Activated naive CD8-positive, alpha-beta T cell treated with anti-CD3 and anti-CD28 coated beads for 36 hours (primary cell): ENCODE measurements at places on chromosomes 1 and 21. TPM values are rescaled to one million over a fixed set of nuclear protein-coding genes. Genes with fewer than 3 reads are reported as not detected.
A peak's percentile ranks its signal among the peaks of the same experiment; 100 is the strongest.

DNA sequence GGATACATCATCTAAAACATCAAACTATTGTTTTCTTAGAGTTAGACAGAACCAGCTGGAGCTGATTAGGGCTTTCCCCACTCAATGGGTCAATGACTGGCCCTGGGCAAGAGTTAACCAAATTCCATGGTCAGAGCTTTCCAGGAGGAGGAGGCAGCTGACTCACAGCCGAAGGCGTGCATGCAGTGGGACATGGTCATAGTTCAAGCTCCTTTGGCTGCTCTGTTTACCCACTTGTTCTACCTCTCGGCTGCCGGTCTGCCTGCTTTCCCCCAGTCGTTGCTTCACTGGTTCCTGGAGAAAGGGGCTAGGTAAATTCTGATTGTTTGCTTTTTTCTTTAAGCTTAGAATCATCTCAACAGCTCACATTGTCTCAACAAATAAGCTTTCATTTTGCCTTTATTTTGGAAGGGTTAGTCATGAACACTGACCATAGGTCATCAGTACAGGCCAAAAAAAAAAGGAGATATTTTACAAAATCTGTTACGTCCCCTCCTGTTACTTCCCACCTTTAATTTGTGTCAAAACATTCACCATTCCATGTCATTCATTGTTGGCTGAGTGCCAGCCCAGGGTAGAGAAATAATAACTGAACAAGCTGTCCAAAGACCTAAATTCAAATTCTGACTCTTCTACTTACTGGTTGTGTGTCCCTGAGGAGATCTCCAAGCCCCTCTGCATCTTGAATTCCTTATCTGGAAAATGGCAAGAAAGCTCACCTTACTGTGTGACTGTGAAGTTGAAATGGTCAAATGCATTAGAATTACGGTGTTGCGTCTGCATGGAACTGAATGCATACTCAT is 12.0 kb downstream of the MAB21L3 start:
- no peak overlapping the region for H3K4me3 ChIP-seq
- no peak for DNase-seq
- no peaks in the 10 kb centered on the region for H3K36me3 ChIP-seq
- H3K27me3 ChIP-seq: peaks cover 37% of the 10 kb centered on the region

DNA sequence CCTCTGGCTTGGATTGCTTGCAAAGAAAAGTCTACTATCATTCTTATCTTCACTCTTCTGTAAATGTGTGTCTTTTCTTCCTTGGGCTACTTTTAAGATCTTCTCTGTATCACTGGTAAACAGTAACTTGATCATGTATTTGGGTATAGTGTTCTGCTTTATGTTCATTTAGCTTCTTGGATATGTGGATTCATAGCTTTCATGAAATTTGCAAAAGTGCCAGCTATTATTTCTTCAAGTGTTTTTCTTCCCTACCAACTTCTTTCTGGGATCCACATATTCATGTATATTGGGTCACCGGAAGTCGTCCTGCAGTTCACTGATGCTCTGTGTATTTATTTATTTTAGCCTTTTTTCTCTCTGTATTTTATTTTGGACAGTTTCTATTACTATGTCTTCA is 11.3 kb downstream of the SYNJ1 start:
- no peak for DNase-seq
- H3K27ac ChIP-seq: no peak overlapping the region
- peaks cover 31% of the 10 kb centered on the region for H3K36me3 ChIP-seq
- H3K4me3 ChIP-seq: no peak overlapping the region

DNA sequence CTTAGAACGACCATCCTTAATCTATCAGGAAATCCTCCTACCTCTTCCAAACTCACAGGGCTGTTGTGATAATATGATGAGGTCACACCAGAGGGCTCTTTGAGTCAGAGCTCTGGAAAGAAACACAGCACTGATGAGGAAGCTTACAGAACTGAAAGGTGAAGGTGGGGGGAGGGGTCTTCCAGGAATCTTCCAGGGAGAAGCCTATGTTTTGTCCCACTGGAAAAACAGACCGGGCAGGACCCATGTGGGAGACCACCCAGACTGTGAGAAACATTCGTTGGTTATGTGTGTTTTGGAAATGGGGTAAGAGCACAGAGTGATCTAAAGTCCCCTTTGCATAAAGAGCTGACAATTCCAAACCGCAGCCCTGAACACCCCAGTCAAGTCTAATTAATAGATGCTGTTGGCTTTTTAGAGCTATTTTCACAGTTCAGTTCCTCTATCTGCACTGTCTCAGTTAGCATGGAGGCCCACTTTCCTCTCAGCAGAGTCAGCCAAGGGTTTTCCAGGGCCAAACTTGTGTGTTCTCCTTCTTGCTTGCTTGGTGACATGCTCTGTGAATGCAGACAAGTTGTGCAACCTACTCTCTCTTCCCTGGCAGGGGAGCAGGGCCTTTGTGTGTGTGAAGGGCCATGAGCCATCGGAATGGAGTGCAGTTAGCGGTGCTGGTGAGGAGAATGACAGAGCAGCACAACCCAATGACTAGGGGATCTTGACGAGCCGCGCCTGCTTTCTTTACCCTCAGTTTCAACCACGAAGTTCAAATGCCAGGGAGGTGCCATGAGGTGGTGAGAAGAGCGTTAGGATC is 12.3 kb downstream of the PHLDA3 start:
- H3K4me3 ChIP-seq: no peak overlapping the region
- H3K27me3 ChIP-seq: peaks cover 15% of the 10 kb centered on the region
- H3K36me3 ChIP-seq: no peaks in the 10 kb centered on the region
- H3K4me1 ChIP-seq: peaks cover 11% of the 10 kb centered on the region

GRCh38 chr1:11777658-11778322 is 15.8 kb downstream of the C1orf167 start:
- no peak overlapping the region for H3K27ac ChIP-seq
- no peaks in the 10 kb centered on the region for H3K4me1 ChIP-seq
- no peaks in the 10 kb centered on the region for H3K27me3 ChIP-seq
- H3K36me3 ChIP-seq: no peaks in the 10 kb centered on the region
- no peak overlapping the region for H3K4me3 ChIP-seq

DNA sequence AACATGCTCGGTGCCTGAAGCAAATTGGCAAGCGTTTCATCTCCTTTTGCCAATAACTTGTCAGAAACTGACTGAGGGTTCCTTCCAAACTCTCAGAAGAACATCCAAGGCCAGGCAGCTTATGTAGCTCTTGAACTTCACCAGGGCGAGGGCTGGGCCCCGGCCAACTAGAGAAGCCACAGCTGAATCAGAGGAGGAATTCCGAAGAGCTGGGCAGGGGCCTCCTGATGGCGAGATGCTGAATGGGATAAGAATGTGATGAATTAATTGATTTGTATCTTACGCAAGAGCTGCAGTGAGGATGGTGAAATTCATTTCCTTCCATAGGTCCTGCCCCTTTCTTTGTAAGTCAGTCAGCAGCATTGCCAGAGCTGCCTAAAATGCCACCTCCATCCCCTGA is 345.8 kb downstream of the KIF26B start:
- H3K27me3 ChIP-seq: peaks cover 3% of the 10 kb centered on the region
- DNase-seq: no peak
- H3K4me3 ChIP-seq: no peak overlapping the region
- H3K27ac ChIP-seq: no peak overlapping the region
- H3K4me1 ChIP-seq: no peaks in the 10 kb centered on the region
- H3K36me3 ChIP-seq: no peaks in the 10 kb centered on the region

DNA sequence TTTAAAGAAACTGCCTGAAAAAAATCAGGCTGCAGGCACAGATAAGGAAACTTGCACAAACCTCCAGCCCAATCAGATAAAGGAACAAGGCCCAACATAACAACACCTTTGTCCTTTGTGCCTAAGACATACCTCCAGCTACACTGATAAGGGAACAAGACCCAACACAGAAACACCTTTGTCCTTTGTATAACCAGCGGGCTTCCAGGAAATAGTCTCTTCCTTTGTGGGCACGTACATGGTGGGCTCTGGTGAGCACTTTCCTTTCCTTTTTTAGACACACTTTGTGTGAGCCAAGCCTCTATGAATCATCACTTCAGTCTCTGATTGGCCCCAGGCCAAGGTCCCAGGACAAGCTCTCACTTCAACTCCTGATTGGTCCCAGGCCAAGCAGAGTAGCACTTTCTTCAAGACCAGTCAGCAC is 23.6 kb downstream of the ZNF670 start:
- DNase-seq: no peak
- no peaks in the 10 kb centered on the region for H3K4me1 ChIP-seq
- H3K4me3 ChIP-seq: no peak overlapping the region
- H3K27ac ChIP-seq: no peak overlapping the region
- H3K36me3 ChIP-seq: peaks cover 72% of the 10 kb centered on the region

- DNase-seq: no peak
- no peak overlapping the region for H3K27ac ChIP-seq
- H3K27me3 ChIP-seq: no peaks in the 10 kb centered on the region
- H3K36me3 ChIP-seq: no peaks in the 10 kb centered on the region
Observed at GRCh38 chr1:9344426-9345200, 51.9 kb downstream of the SPSB1 start.

- H3K27ac ChIP-seq: no peak overlapping the region
- no peaks in the 10 kb centered on the region for H3K36me3 ChIP-seq
- H3K4me3 ChIP-seq: no peak overlapping the region
- H3K4me1 ChIP-seq: no peaks in the 10 kb centered on the region
Observed at GRCh38 chr21:27622631-27623030, 655.7 kb upstream of the ADAMTS5 start.

- H3K27ac ChIP-seq: no peak overlapping the region
- peaks cover 13% of the 10 kb centered on the region for H3K4me1 ChIP-seq
- H3K27me3 ChIP-seq: no peaks in the 10 kb centered on the region
- H3K36me3 ChIP-seq: no peaks in the 10 kb centered on the region
Observed at GRCh38 chr1:228867951-228868730, 132.9 kb downstream of the RHOU start.

DNA sequence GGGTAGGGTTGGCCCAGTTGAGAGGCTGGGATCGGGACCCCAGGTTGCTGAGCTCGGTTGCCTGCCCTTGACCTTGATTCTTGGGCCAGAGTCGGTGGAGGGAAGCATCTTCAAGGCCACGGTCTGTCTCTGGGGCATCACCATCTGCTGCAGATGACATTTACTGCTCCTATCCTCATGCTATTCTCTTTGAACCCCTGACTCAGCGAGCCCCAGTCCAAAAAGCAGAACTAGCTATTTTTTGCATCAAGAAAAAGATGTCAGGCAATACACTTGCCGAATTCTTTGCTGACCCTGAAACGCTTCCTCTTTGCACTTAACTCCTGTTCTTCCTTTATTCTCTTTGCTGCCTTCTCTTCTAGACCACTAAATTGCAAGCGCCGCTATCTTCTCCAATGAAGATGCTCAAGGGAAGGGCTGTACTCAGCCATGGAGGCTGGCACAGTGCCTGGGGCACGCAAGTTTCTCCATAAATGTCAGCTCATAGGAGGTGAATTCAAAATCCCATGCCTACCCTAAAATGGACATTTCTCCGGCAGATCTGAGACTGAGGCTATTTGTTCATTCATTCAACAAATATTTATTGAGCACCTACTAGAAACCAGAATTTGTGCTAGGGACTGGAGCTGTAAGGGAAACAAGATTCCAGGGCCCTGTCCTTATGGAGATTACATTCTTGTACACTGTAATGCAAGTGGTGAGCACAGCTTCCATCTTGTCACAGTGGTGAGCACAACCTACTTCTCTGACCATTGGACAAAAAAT is 20.5 kb upstream of the CAPZB start:
- peaks cover 38% of the 10 kb centered on the region for H3K4me1 ChIP-seq
- H3K36me3 ChIP-seq: no peaks in the 10 kb centered on the region
- H3K27ac ChIP-seq: peak overlapping the region; percentile 27
- no peak overlapping the region for H3K4me3 ChIP-seq
- no peaks in the 10 kb centered on the region for H3K27me3 ChIP-seq

DNA sequence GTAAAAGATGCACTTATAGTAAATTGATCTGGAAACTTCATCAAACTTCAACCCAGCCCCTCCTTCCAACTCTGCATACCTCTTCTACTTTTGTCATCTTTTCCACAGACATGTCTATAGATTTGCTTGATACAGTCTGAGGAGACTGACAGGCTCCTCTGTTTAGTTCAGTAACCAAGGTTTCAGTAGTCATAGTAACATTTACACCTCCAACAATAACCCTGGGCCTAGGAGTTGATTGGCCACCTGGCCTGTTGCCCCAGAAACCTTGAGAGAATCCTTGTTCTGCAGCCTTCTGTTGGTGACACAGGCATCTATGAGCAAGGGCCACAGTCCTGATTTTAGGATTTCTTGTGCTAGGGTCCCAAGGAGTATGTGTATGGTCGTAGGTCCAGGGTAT is at the start of gene CFAP141:
Gene CFAP141 (minus strand): TSS at position 138 of the 400 bp plus-strand sequence. CDS start 26 bp downstream, at position 112.
- peaks cover 39% of the 10 kb centered on the region for H3K36me3 ChIP-seq
- DNase-seq: peak; percentile 48
- H3K4me1 ChIP-seq: peaks cover 31% of the 10 kb centered on the region

DNA sequence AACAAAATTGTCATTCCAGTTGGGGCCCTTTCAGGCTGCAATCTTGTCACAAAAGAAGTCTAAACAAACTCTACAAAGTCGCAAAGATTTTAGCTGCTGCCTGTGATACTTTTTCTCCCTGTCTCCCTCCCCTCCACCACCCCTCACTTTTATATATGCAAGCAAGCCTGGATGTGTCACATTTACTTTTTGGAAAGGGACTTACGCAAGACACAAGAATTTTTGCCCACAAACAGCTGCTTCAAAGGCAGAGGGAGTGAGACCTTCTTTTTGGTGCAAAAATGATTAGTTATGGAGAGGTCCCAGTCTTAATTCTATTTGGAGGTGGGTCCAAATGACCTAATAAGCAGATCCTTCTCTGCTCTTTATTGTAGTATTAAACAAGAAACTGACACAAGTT is 22.9 kb upstream of the RALGPS2 start:
- peaks cover 31% of the 10 kb centered on the region for H3K27me3 ChIP-seq
- no peaks in the 10 kb centered on the region for H3K4me1 ChIP-seq
- H3K36me3 ChIP-seq: no peaks in the 10 kb centered on the region

DNA sequence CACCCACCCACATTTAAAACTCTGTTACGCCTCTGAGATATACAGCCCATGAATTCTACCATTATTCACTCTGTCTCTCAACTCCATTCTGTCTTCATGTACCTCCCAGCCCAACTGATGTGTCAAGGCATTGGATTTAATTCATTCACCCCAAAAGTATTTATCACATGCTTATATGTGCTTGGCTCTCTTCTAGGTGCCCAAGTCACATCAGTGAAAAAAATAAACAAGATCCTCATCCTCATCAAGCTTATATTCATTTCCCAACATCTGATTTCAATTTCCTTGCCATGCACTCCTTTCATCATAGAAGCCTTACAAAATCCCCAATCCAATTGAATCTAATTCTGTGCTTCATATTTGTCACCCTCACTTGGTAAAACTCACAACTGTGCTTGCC is 967.6 kb downstream of the LTN1 start:
- H3K36me3 ChIP-seq: no peaks in the 10 kb centered on the region
- H3K4me1 ChIP-seq: no peaks in the 10 kb centered on the region
- no peaks in the 10 kb centered on the region for H3K27me3 ChIP-seq
- no peak overlapping the region for H3K4me3 ChIP-seq
- no peak for DNase-seq
- H3K27ac ChIP-seq: no peak overlapping the region

GRCh38 chr1:9653491-9654050 is 2.0 kb downstream of the PIK3CD start:
- peak overlapping the region; percentile 87 for H3K4me3 ChIP-seq
- no peaks in the 10 kb centered on the region for H3K27me3 ChIP-seq
- H3K4me1 ChIP-seq: peaks cover 66% of the 10 kb centered on the region
- peak overlapping the region; percentile 99 for H3K27ac ChIP-seq
- DNase-seq: peak; percentile 47
- H3K36me3 ChIP-seq: peaks cover 39% of the 10 kb centered on the region

The RXFP4 gene
- not detected for total RNA-seq

The UAP1 gene
- total RNA-seq: 48.5 TPM

The IVNS1ABP gene
- total RNA-seq: 137 TPM
